ENCODE measurements at places on chromosomes 7 and 10.

- DNase-seq: no peak
These were observed 202.8 kb upstream of the PRSS1 start for GRCh38 chr7:142546452-142546851.

GRCh38 chr10:69644658-69645295, 14.7 kb downstream of the FAM241B start:
- no peak for DNase-seq

DNA sequence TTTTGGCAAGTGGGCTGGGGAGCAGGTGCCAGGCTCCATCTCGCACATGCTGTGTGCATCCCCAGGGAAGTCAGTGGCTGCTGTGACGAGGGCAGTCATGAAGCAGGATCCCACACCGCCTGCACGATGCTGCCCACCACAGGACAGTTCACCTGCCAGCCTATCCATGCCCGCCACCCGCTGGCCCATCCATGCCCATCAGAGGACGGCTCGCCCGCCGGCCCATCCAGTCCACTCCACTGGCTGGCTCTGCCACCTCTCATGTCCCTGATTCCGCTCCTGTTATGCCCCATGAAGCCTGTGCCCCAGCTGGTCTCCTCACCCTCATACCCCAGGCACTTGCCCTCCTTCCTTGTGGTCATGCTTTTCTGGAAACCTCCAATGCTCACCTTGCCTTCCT, 18.2 kb upstream of the INMT start:
- no peak for DNase-seq

- no peak for DNase-seq
These were observed 110.4 kb upstream of the CCDC6 start for GRCh38 chr10:60016794-60017193.

DNA sequence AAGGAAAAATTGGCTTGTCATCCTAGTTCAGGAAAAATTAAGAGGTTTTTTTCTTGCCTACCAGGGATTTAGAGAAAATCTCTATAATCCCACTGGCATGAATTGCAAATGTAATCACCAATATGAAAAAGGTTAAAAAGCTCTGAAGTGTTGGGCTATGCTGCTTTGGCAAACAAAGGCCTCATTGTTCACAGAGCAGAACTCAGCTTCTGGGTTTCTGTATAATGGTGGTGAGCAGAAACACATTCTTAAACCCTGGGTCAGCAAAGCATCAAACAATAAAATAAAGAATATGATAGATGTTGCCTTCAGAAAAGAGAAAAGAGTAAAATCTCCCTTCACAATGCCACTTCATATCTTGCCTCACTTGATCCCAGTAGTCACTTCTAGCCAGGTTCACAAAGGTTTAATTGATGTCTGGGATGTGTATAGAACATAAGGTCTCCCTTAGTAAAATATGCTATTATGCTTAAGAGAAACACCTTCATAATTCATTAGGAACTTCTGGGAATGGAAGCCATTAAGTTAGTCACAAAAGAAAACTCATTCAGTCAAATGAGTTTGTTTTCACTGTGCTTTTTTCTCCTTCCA, 1255.5 kb upstream of the PHF14 start:
- no peak for DNase-seq

GRCh38 chr7:159071260-159071659, 73.4 kb downstream of the VIPR2 start:
- DNase-seq: no peak

- no peak for DNase-seq
These were observed 11.3 kb downstream of the XRCC2 start for GRCh38 chr7:152664636-152665035.

DNA sequence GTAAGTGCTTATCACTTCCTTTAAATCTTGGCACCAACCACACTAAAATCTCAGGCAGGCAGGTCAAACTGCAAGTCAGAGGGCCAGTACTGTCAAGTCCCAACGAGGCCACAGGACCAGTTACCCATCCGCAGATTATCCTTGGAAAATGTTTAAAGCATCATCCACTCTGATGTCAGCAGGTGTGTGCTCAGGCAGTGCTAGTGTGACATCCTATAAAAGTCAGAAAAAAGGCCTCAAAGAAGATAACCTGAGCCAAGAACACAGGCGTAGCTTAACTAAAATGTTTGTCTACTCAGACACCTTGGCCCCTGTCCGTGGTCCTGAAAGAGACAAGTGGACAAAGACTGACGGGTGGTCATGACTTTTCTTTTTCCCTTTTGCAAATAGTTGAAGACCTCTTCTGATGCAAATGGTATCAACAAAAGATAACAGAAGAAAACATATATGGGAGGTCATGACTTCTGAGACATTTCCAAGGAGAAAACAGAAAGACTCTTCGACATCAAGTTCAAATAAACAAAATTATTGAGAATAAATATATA, 309.3 kb downstream of the KCNMA1 start:
- DNase-seq: no peak

GRCh38 chr7:99131290-99131689, 12.6 kb downstream of the SMURF1 start:
- no peak for DNase-seq

- DNase-seq: peak; percentile 62
These were observed 202.7 kb downstream of the FAM107B start for GRCh38 chr10:14571866-14572507.

DNA sequence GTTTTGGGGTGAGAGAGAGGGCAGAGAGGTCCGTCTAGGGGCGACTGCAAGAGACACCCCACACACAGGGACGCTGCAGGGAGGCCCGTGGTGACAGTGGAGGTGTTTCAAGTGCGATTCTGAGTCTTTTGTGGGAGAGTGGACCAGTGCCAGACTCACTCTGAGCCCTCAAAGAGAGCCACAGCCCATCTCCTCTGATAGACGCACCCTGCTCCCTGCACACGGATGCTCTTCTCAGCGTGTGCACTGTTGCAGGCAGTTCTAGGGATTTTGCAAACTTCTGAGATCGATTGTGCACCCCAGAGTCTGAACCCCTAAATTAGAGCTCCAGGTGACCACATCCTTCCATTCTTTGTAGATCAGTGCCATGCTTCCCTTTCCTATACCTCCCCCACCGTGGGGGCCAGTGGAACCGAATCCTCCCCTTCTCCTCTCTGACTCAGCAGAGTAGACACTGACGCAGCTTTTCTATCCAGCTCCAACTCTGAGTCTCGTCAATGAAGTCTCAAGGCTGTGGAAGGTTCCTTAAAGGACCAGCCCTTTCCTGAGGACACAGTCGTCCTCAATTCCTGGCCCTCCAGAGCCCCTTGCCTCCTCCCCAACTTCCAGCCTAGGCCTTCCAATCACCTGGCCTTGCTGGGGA, 83.8 kb downstream of the TMEM130 start:
- no peak for DNase-seq

DNA sequence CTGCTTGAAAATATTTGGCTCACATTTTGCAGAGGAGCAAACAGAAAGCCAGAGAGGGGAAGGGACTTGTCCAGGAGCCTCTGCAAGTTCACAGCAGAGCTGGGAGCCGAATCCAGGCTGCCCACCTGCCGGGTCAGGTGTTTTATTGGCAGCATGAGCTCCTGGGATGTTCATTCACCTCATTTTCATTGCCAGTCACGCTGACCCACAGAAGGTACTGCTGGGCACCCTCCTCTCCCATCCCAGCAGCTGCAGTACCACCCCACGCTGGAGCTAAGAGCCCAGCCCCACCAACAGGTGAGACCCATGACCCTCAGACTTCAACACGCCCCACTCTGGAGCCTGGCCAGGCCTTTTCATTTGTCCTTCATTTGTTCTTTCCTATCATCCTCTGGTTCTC, 102.7 kb downstream of the GRID1 start:
- no peak for DNase-seq

DNA sequence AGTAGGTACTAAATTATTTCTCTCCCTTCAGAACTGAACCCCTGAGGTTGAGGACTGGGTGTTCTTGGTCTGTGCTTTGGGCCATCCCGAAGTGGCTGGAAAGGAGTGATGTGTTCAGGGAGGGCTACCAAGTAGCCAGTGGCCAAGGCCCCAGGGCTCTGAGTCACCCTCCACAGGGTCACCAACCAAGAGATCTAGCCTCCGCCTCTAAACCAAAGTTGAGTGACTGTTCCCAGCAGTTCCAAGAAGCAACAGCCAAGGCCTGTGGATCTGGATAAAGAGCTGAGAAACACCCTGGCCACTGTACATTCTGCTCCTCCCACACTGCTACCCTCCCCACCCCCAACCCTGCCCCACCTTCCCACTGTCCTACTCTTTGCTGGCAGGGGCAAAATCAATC, 35.5 kb upstream of the KCNMA1 start:
- DNase-seq: no peak

- peak; percentile 53 for DNase-seq
These were observed 74.0 kb upstream of the CUX1 start for GRCh38 chr7:101743241-101743994.

- no peak for DNase-seq
These were observed 49.8 kb downstream of the STK31 start for GRCh38 chr7:23759671-23760391.

DNA sequence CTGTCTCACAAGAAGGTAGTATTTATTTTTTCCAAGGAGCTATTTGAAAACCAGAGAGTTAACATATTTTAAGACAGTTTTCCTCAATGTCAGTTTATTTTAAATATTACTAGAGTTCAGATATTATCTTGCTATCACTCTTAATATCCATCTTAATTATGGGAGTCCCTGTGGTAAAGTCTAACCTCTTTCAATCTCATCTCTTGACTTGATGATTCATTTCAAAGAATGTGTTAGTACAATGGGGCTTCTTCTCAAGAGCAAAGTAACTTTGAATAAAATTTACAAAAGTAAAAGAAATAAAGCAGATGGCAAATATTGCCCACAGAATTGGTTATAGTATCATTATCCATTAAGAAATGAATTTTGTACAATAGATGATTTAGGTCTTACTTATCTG, 731.1 kb upstream of the C7orf33 start:
- DNase-seq: no peak

DNA sequence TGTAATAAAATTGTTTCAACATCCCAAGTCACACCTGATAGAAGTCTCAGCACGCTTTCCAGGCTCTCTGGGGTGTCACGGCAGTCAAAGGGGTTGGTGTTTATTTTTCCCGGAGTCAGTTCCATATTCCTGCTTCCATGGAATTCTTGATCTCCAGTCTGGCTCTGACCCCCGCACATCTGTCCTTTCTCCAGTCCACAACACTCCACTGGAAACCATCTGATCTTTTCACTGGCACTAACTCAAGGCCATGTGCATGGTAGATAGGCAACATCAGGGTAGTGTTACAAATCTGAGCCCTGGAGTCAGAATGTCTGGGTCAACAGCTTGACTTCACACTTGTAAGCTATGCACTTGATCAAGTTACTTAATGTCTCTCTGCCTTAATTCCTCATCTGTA, 176.2 kb downstream of the WDR11 start:
- no peak for DNase-seq

GRCh38 chr7:134547397-134548054, 1.4 kb upstream of the AKR1B15 start:
- DNase-seq: peak; percentile 88

DNA sequence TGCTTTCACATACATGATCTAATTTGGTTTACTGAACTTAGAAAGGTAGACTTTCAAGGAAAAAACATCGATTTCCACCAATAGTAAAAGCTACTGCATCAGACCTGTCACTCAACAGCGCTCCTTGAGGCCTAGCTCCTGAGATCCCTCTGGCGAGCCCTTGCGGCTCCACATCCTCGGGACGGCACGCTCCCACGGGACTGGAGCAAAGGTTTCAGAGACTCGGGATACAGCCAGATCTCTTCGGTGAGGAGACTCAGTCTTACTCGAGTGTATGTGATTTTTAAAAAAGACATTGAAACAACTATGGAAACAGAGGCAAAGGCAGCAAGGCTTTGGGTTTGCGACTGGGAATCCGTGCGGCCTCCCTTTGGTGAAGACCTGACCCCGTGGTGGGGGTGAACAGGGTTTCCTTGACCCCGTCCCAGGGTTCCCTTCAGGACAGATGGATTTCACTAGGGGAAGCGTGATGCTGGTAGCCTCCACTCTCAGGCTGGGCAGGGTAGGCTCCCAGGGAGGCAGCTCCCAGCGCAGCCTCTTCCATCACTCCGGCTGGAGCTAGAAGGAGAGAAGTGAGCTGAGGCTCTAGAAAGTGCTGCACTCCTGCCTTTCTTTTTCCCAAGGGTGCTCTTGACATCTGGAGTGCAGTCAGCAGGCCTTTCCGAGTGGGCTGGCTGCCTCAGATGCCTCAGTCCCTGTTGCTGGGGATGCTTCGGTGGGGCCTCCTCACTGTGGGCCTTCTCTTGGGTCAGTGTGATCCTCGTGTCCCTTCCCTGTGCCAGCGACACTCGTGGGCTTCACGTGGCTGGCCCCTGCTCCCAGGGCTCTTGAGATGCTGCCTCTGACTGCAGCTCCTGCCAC, 5.8 kb upstream of the ATP6V0E2 start:
- DNase-seq: no peak

DNA sequence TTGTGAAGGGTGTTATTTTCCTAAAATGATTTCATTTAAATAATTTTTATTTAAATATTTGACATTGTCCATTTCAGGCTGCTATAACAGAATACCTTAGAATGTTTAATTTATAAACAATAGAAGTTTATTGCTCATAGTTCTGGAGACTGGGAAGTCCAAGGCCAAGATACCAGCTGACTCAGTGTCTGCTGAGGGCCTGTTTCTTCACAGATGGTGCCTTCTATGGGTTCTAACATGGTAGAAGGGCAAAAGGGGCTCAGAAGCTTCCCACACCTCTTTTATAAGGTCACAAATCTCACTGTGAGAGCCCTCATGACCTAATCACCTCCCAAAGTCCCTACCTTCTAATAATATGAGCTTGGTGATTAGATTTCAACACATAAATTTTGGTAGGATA, 50.7 kb downstream of the MTURN start:
- no peak for DNase-seq

GRCh38 chr10:31490858-31491504, 172.0 kb downstream of the ZEB1 start:
- DNase-seq: no peak

DNA sequence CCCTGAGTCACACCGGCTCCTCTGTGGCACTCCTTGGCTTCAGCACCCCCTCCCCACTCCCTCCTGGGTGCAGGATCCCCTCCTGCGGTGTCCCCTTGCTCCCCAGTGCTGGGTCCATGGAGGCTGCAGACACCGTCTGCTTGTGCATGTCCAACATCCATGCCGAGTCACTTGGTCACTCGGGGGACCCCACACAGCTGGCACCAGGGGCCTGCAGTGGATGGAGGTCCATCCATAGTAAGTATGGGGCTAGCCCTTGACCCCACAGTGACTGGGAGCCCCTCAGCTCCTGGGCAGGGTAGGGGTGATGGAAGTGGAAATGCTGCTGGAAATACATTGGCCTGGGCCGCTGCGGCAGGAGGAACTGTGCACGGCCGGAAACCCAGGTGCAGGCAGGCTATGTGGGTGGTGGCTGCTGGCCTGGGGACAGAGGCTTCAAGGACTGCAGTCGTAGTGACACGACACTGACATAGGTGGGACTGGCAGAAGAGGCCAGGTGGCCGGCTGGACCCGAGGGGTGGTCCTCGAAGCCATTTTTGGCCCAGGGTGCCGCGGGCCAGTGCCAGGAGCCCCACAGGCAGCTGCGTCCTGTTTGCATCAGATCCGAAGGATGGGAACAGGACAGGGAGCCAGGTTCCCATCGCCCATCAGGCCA, 58.9 kb downstream of the GLRX3 start:
- no peak for DNase-seq
